ENCODE measurements at places on chromosomes 12 and 14.

- no peak for DNase-seq
These were observed 14.6 kb upstream of the EEA1 start for GRCh38 chr12:92943482-92944250.

DNA sequence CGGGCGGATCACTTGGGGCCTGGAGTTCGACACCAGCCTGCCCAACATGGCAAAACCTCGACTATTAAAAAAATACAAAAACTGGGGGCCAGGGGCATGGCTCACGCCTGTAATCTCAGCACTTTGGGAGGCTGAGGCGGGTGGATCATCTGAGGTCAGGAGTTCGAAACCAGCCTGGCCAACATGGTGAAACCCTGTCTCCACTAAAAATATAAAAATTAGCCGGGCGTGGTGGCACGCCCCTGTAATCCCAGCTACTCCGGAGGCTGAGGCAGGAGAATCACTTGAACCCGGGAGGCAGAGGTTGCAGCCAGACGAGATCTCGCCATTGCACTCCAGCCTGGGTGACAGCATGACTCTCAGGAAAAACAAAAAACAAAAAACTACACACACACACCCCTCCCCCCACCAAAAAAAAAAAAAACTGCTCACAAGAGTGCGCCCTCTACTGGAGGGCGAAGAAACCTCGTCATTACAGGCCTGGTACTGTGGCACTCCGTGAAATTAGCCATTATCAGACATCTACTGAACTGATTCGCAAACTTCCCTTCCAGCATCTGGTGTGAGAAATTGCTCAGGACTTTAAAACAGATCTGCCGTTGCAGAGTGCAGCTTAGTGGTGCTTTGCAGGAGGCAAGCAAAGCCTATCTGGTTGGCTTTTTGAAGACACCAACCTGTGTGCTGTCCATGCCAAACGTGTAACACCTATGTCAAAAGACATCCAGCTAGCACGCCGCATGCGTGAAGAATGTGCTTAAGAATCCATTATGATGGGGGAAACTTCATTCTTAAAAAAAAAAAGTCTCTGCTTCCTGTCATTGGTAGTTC is 7.7 kb downstream of the PPP1R3E start:
- peak; percentile 58 for DNase-seq

DNA sequence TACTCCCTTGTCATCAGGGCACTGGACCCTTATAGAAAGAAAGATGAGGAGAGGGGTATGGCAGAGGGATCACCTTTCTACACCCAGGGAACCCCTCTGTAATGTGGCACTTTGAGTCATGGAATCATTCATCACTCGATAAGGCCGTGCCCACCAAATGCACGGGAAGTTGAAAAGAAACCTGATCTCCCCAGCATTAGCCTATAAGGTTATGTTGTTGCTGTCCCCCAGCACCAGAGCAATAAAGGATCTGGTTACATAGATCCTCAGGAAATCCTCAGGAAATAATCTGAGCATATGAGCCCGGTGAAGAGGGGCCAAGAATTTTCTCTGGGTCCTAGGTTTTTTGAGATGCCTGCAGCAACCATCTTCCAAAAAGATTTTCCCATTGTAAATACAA is 148.8 kb upstream of the CRY1 start:
- DNase-seq = no peak

DNA sequence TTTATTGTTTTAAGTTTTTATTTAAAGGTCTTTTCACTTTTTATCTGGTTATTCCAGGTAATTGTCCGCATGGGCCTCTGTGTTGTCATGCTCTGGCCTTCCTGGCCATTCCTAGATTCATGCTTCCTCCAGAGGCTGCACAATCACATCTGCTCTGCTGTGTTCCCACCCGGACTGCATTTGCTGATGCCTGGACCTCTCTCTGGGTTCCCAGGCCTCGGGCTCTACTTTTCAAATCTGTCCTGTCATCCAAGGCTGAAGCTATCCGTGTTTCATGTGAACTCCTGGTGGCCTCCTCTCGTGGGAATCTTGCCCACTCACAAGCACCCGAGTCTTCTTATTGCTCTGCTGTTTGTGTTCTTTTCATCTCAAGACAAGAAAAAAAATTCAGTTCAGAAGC is 16.1 kb upstream of the VDR start:
- DNase-seq = no peak

- DNase-seq = no peak
These were observed 3.4 kb downstream of the OR11G2 start for GRCh38 chr14:20194101-20194500.

DNA sequence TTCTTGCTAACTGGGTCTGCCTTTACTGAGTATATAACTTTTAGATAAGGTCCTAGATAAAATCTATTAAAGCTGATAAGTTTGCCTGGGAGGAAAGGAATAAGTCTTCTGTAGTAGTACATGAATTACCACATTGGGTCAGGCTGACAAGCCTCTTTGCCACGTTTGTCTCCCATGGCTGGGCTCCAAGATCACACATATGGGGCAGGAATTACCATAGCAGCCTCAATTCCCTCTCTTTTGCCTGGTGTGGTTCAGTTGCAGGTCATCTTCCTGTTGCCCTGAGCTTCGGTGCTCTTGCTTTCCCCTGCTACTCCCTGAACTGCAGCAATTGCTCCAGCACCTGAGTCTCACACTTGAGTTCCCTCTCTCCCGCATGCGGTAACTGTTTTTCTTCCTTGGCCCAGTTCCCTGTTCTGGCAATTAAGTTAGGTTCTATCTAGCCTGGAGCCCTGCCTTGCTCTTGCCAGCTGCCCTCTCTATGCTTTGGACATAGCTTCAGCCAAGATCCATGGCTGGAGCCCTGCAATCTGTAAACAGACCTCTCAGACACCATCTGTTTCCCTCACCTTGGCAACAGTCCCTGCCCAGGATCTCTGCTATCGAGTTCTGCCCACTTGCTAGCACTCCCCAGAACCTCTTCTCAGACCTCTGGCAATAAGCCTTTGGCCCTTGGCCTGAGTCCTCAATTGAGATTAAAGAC is 5.8 kb upstream of the GLT8D2 start:
- DNase-seq = no peak

- DNase-seq = peak; percentile 32
These were observed 1.4 kb downstream of the DUSP6 start for GRCh38 chr12:89350630-89351488.

GRCh38 chr14:96368534-96368933 is 5.2 kb downstream of the GSKIP start:
- no peak for DNase-seq

DNA sequence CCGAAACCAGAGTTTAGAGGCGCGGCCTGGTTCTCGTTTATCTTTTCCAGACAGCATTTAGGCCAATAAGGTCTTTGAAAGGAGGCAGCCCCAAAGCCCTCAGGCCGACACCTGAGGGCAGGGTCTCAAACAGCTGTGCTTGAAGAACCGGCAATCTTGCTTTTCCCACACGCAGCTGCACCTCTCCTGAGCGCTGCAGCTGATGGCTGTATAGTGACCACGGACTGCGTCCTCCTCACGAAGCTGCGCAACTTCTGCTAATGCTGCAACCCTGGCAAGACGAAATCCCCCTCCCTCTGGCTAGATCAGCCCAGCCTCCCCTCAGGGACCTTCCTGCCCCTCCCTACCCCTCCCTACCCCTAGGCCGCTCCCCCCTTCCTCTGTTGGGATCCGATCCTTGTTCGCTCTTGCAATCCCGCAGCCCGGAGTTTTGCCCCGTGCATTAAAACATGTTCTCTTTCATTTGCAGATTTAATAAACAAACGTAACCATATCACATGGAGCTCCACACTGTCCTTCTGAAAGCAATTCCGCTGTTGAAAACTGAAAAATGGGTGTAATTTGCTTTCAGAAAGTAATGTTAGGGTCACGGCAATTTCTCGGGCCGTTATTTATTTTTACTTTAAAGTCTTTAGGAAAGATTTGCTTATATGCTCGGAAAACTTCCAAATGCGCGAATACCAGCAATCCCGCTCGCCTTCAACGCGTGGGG is 4.8 kb upstream of the PAX9 start:
- no peak for DNase-seq

DNA sequence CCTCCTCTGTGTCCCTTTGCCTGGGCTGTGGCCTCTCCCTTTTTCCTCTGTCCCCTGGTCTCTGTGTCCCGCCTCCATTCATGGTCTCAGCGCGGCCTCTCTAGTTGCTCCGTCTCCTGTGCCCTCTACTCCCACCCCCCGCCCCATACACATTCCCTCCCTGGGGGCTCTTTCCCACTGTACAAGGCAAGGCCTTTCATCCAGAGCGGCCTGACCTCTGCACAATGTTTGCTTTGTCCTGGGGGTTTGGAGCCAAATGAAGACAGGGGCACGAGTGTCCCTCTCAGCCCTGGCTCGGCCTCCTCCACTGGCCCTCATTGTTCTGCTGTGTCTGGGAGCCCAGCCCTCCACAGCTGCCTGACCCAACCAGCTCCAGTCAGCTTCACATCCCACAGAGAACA is 678.6 kb downstream of the BCL11B start:
- no peak for DNase-seq

DNA sequence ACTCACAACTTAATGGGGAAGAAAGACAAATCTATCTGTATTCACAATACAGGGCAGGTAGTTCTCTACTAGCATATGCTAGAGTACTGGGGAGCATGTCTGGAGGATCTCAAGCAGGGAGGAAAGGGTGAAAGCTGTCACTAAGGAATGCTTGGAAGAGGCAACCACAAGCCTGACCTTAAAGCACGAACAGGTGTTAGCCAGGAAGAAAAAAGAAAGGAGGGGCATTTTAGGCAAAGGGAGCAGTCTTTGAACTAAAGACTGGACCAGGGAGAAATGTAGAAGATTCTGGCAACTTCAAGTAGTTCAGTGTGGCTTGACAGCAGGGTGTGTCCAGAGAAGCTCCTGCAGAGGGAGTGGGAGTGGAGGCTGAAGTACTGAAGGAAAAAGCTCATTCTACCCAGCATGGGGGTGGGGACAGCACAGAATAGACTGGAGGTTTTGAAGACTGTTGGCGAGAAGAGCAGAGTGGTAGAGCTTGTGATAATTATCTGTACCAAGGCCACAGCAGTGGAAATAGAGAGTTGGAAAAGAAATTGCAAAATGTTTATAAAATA is 50.9 kb downstream of the AP5M1 start:
- no peak for DNase-seq

DNA sequence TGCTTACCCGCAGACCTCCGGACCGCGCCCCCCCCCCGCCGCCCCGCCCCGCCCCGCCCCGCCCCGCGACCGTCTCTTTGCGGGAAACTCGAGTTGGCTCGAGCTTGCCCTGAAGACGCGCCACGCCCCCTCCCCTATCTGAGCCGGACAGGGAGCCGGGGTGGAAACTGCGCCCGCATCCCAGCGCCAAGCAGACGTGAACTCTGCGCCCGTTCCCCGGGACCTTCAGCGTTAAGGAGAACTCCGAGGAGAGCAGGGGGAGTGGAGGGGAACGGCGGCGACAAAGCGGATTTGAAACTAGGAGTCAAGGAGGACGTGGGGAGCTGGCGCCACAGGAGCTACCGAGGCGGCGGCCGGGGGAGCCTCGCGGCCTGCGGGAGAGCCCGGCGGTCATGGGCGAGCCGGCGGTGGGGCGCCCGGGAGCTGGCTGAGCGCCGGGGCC is at the start of gene KCNK13:
TSS of gene KCNK13 (plus strand) at position 310 of the 442 bp plus-strand sequence. CDS start 212 bp downstream, outside the sequence.
- peak; percentile 16 for DNase-seq

DNA sequence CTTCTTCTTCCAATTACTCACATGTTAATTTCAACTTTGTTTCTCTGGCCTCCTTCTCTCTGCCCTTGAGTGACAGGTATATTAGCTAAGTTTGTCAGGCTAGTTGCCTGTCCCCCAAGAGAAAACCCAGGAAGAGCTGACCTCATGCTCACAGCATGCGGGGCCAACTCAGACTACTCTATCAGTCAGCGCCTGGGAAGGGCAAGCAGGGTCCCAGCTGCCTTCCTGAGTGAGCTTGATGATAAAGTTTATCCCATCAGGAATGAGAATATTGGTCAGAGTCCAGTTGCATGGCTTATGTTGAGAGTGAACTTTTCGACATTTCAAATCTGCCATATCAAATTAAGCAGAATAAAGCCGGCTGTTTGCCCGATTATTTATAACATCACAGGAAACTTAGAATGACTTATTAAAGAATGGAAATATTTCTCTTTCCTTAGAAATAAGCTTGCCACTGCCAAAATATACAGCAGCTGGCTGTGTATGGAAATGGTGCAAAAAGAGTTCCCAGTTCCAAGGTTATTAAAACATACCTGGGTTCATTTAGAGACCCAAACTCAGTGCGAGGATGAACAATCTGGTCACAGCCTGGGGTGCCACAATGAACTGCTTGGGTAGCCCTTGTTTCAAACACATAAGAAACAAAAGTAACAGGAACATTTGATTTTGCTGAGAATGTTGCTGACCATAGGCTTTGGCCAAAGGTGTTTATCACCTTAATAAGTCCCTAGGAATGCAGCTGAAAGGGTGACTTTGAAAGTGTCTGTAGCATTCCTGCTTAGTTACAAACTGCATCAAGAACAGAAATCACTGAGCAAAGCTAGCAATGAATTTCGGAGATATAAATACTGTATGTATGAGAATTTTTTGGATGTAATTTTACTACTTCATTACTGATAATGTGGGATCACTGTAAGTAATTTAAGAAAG is 1553.8 kb upstream of the FLRT2 start:
- DNase-seq = no peak

- DNase-seq = no peak
These were observed 43.0 kb downstream of the ITPR2 start for GRCh38 chr12:26789731-26790644.

DNA sequence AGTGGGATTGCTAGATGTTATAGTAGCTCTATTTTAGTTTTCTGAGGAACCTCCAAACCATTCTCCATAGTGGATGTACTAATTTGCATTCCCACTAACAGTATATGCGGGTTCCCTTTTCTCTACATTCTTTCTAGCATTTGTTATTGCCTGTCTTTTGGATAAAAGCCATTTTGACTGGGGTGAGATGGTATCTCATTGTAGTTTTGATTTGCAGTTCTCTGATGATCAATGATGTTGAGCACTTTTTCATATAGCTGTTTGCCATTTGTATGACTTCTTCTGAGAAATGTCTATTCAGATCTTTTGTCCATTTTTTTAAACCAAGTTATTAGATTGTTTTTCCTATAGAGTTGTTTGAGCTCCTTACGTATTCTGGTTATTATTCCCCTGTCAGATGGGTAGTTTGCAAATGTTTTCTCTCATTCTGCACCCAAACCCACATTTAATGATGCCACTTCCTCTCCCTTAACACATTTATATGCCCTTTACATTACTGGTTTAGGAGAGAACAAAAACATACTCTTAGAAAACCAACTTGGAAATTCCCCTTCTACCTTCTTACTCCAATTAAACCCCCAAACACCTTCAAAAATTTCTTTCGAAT is 48.2 kb downstream of the NELL2 start:
- no peak for DNase-seq

DNA sequence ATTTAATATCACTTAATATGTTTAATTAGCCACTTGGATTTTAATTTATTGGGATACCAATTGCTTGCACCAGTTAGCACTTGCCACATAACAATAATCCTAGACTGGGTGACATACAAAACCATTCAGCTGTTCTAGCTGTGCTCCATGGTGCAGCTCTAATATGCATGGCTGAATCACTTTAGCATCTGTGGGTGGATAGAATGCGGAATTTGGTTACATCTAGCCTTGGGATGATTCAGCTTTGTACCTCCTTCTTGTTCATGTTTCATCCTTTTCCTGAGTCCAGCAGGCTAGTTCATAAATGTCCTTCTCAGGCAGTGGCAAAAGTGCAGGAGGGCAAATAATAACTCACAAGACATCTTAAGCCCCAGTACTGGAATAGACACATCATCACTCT is 1263.0 kb downstream of the LRFN5 start:
- DNase-seq = no peak
